Left colon (tissue), 2 donors: ENCODE measurements at places on chromosomes 13 and 19. TPM values are rescaled to one million over a fixed set of nuclear protein-coding genes. Genes with fewer than 3 reads are reported as not detected.

GRCh38 chr13:89832827-89833226, 1514.7 kb upstream of the MIR17HG start:
- no peak for DNase-seq

The IGFL2 gene
- total RNA-seq = not detected

DNA sequence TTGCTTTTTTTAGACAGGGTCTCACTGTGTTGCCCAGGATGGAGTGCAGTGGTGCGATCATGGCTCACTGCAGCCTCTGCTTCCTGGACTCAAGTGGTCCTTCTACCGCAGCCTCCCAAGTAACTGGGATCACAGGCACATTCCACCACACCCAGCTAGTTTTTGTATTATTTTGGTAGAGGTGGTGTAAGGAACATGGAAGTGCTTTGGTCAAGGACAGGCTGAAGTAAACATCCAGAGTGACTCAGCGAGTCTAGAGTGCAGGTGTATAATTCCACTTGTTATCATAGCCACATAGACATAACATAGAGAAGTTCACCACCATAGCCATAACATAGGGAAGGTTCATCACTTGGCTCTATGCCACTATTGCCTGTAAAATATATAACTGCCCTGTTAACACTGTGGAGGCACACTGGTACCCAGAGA, 98.6 kb downstream of the RBM26 start:
- no peak for DNase-seq

DNA sequence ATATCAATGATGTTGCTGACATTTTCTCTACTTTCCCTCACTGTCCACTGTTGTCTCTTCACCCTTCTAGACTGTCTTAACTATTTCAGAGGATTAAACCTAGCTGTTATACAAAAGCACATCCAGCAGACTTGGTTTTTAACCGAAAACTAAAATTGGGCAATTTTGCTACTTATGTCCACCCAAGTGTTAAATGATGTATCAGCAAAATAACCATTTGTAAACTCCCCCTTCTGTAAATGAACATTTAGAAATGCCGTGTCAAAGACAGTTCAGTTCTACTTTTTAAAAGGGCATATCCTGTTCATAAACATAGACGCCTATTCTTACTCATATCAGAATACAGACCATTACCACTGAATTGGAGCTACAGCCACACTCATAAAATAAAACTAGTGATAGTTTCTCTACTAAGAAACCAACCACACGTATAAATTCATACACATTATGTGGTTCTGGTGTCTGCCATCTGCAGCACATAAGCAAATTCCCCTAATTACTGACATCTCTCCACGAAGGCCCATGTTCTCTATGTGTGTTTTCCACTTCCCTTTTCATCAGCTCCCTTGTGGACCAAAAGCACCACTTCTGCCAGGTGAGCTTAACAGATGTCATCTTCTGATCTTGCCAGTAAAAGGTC, 1091.8 kb downstream of the PCDH9 start:
- no peak for DNase-seq

- no peak for DNase-seq
Measured at GRCh38 chr19:16289594-16289993, 35.0 kb upstream of the KLF2 start.

GRCh38 chr13:48431987-48432615, 19.2 kb upstream of the LPAR6 start:
- no peak for DNase-seq

DNA sequence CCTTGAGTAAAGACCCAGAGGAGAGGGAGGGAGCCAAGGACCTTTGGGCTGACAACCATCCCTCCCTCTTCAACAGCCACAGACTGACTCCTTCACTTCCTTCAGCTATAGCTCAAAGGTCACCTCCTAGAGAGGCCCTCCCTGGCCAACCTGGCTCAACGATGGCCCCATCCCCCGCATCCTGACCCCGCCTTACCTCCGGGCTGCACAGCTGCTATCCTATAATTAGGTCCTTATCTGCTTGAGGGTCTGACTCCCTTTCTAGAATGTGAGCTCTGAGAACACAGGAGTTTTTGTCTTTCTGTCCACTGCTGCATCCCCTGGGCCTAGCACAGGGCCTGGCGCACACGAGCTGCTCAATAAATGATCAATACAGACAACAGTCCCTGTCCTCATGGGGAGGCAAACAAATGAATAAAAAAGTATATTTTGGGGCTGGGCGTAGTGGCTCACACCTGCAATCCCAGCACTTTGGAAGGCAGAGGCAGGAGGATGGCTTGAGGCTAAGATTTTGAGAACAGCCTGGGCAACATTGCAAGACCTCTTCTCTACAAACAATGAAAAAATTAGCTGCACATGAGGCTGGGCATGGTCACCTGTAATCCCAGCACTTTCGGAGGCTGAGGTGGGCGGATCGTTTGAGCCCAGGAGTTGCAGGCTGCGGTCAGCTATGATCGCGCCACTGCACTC, 6.6 kb upstream of the LGALS4 start:
- DNase-seq = peak; percentile 86
